M059J (cell line): ENCODE measurements at places on chromosomes 3 and 15. TPM values are rescaled to one million over a fixed set of nuclear protein-coding genes. Genes with fewer than 3 reads are reported as not detected.

DNA sequence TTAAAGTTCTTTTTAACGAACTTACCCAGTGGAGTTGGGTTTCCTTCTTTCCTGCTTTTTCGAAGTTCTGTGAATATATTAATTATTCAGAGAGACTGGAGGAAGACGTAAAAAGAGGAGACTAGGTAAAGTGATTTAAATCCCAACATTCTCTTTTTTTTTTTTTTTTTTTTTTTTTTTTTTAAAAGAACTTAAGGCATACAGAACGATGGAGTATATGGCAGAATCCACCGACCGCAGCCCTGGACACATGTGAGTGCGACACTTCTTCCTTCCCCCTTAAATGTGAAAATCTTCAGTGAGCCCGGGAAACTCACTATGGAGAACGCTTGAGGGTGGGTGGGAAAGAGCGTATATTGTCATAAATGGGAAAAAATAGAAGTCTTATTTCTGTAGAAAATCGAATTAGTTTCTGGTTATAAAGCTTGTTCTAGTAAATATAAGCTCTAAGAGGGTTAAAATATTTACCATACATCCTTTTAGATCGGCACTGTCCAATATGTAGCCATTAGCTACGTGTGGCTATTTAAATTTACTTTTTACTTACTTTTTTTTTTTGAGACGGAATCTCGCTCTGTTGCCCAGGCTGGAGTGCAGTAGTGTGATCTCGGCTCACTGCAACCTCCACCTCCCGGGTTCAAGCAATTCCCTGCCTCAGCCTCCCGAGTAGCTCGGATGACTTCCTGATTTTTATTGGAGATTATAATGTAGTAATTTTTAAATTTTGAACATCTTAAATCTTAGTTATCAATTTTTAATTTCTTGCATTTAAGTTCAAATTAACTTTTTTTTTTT, 892 bp downstream of the NMD3 start:
- DNase-seq, result peak; percentile 58

Gene DUOXA1
- total RNA-seq, result not detected in 2 replicates

GRCh38 chr15:65660927-65661326, 39.2 kb downstream of the SLC24A1 start:
- DNase-seq, result no peak

- DNase-seq, result no peak
These were observed 31.6 kb upstream of the GNB4 start for GRCh38 chr3:179482857-179483256.

Gene GOLGA8R
- 0.86 TPM in 1 of 2 replicates, not detected in the other for total RNA-seq

GRCh38 chr15:92025706-92026270, 172.3 kb downstream of the SLCO3A1 start:
- DNase-seq, result no peak

Gene STAB1
- 0.05 TPM in 1 of 2 replicates, not detected in the other for total RNA-seq

- DNase-seq, result no peak
These were observed 329.8 kb upstream of the PROK2 start for GRCh38 chr3:72114773-72115172.

Gene ADIPOQ
- not detected in 2 replicates for total RNA-seq

DNA sequence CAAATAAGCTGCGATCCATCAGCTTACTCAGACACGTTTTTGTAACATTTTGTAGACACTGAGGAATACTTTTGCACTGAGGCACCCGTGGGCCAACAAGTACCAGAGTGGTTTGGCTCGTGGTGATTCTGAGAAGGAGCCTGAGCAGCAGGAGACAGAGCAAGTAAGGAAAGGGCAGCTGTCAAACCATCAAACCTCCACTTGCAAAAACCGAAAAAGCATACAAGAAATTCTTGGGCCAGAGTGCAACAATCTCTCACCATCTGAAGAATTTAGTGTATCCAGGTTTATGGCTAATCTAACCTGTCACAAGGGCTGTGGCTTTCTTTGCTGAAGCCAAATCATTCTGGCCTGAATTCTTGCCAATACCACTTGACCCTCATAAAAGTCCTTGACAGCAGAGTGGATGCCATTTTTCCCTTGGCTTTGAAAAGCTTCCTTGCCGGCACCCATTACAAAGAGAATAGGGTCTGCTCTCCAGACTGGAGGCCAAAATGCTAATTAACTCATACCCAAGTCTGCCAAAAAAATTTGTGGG, 56.7 kb downstream of the MYO1E start:
- peak; percentile 96 for DNase-seq

DNA sequence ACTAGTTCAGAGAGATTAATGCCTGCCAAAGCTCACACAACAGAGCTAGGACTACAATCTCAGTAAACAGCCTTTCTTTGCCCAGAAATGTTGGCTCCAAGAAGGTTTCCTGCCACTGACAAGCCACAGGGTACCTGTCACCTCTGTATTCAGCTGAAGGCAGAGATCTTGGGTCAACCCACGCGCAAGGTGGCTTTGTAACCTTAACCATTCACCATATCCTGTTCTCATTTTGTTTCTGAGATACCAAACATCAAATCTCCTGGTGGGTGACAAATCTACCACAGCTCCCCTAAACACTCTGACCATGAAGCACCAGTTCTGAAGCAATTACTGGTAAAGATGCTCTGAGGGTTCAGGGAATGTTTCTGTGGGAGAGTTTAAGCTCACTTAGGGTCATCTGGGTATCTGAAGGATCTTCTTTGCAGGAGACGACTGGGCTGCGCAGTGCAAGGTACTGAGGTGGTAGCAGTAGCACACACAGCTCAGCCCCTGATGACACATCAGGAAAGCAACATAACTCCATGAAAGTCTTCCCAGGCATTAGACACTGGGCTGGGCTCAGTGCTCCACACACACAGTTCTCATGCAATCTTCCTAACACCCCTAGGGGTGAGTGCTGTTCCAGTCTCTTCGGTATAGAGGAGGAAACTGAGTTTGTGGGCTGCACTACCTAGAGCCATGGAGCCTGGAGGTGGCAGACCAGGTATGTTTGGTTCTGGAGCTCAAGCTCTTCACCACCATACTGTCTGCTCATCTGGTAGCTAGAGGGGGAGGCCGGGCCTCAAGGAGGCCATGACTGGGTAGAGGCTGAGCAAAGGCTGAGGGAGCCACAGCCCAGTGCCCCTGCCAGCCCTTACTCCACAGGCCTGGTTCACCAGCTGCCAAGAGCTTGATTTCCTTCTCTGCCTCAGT, 7.7 kb downstream of the CXCR6 start:
- no peak for DNase-seq

DNA sequence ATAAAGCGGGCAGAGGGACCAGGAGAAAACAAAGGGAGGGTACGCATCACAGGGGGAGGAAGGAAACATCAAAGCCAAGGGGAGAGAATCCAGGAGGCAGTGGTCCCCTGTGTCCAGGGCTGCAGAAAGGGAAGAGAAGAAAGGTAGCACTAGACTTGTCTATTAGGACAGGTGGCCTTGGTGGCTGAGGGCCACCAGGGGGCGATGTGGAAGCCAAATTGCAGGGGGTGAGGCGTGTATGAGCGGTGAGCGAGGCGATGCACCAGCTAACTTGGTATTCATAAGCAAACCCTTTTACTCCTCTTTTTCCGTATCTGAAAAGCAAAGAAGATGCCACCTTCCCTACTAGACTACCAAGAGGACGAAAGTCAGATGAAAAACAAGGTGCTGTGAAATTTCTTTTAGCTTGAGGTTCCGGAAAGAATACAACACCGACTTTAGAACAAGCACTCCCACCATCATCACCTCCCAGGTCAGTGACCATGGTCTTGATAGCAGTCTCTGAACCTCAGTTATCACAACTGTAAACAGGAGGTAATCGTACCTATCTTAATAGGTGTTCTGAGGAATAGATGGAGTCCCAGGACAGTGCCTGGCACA, 654.4 kb upstream of the ADAMTS9 start:
- peak; percentile 7 for DNase-seq

Gene RPS17
- 1,555 and 1,801 TPM in 2 replicates for total RNA-seq

Gene KCNH8
- not detected in 2 replicates for total RNA-seq

DNA sequence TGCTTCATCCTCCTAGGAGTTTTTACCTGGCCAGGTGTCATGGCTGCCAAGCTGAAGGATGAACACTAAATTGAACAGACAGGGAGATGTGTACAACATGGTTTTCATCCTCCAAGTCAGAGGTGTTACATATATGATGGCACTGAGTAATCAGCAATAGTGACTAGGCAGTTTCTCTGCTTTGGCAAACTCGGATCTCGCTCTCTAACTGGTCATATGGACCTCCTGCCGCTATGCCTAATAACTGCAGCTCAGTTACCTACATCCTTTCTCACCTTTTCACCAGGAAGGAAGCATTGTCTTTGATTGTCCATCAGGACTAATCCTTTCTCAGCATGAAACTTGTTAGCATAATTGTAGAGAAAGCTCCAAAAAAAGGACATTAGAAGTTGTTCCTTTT, 175.9 kb upstream of the PLSCR5 start:
- DNase-seq, result no peak
